HS-5 (cell line): ENCODE measurements at places on chromosomes 3 and 15.

DNA sequence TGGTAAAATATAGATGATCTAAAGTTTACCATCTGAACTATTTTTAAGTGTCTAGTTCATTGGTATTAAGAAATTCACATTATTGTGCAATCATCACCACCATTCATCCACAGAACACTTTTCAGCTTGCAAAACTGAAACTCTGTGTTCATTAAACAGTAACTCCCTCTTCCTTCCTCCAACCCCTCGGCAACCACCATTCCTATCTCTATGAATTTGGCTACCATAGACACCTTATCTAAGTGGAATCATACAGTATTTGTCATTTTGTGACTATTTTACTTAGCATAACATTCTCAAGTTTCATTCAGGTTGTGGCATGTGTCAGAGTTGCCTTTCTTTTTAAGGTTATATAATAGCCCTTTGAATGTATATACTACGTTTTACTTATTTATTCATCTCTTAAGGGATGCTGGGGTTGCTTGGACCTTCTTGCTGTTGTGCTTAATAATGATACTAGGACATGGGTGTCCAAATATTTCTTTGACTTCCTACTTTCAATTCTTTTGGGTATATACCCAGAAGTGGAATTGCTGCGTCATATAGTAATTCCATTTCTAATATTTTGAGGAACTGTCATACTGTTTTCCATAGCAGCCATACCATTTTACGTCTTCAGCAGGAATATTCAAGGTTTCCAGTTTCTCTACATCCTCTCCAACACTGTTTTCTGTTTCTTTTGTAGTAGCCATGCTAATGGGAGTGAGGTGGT, 20.9 kb downstream of the KAT2B start:
- no peak for DNase-seq

DNA sequence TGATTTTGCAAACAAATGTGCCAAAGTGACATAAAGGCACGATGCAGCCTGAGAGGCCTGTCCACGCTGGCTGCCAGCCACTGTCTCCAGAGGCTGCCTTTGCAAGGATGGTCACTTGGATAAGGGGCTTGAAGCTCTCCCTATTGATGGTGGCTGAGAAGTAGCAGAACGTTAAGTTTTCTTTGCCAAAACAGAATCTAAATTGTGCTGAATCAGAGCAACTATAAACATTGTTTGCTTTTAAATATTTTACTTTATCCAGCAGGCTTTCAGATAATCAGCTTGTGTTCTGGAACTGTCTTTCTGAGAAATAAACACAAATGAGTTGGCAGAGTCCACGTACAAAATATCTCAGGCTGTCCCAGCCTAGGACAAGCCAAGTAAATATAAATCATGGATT, 23.8 kb upstream of the CNBP start:
- no peak for DNase-seq

GRCh38 chr3:69880069-69880640, 119.4 kb upstream of the SAMMSON start:
- no peak for DNase-seq

DNA sequence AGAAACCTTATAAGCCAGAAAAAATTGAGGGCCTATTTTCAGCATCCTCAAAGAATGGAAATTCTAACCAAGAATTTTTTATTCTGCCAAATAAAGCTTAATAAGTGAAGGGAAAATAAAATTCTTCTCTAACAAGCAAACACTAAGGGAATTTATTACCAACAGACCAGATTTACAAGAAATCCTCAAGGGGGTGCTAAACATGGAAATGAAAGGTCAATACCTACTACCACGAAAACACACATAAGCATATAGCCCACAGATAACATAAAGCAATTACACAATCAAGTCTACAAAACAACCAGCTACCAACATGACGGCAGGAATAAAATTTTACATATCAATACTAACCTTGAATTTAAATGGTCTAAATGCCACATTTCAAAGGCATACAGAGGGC, 883.5 kb downstream of the SI start:
- no peak for DNase-seq

GRCh38 chr3:22661121-22661700, 541.9 kb upstream of the UBE2E2 start:
- no peak for DNase-seq

- no peak for DNase-seq
These were observed 586 bp downstream of the TM4SF1 start for GRCh38 chr3:149376718-149377407.

DNA sequence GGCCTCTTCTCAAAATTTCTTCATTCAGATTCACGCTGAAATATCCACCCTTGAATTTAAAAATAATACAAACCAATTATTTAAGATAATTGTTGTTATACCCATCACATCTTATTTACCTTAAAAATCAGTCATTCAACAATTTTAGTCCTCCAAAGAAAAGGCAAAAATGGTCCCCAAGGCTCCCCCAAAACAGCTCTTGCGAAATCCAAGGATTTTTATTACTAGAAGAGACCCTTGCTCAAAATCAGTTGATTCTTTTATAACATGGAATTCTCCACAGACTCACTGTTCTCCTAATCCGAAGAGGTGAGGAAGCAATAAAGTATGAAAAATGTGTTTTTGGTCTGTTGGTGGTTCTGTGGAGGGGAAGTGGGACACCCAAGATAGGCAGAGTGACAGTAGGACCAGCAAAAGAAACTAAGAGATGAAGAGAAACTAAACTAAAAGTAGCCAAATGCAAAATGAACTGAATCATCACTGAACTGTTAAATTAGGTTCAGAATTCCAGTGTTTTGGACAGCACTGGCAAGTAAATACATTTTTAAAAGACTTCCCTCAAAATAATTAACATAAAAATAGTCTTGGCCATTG, 19.1 kb upstream of the PLCH1 start:
- DNase-seq = no peak

GRCh38 chr3:73493543-73494308, 131.0 kb downstream of the PDZRN3 start:
- peak; percentile 35 for DNase-seq

GRCh38 chr15:42359985-42360384, 684 bp downstream of the CAPN3 start:
- DNase-seq = no peak

DNA sequence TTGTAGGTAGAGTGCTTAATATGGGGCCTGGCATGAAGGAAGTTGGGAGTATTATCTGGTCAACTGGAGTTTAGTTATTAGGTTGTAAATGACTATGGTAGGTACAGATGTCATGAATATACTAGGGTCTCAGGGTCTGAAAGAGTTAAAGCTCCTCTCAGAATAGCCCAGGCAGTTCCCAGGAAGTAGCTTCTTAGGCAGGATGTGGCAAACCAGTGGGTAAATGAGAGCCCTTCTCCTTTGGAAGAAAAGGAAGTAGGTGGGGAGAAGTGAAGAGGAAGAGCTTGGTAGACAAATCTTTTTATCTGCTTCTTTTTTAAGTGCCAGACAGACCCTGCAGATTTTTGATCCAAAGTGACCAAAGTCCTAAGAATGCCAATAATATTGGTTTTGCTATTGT, 24.5 kb downstream of the MAP2K1 start:
- DNase-seq = no peak

DNA sequence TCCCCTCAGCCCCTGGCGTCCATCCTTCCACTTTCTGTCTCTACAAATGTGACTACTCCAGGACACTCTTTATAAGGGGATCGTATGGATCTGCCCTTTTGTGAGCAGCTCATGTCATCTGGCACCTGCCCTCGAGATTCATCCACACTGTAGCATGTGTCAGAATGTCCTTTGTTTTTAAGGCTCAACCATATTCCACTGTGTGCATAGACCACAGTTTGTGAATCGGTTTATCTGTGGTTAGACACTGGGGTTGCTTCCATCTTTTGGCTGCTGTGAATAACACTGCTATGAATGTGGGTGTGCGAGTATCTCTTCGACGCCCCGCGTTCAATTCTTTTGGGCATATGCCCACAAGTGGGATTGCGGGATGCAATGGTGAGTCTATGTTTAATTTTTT, 167.9 kb downstream of the NUP210 start:
- no peak for DNase-seq

- no peak for DNase-seq
These were observed 3.0 kb upstream of the CSRNP1 start for GRCh38 chr3:39156421-39156820.

DNA sequence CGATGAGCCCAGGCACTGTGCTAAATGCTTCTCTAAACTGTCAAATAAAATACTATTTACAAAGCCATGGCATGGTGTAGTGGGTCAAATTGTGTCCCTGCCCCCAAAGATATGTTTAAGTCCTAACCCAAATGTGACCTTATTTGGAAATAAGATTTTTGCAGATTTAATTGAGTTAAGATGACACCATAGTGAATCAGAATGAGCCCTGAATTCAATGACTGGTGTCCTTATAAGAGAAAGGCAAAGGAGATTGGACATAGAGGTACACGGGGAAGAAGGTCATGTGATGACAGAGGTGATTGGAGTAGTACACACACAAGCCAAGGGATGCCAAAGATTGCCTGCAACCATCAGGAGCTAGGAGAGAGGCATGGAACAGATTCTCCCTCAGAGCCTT, 121.6 kb upstream of the VEPH1 start:
- DNase-seq = no peak

DNA sequence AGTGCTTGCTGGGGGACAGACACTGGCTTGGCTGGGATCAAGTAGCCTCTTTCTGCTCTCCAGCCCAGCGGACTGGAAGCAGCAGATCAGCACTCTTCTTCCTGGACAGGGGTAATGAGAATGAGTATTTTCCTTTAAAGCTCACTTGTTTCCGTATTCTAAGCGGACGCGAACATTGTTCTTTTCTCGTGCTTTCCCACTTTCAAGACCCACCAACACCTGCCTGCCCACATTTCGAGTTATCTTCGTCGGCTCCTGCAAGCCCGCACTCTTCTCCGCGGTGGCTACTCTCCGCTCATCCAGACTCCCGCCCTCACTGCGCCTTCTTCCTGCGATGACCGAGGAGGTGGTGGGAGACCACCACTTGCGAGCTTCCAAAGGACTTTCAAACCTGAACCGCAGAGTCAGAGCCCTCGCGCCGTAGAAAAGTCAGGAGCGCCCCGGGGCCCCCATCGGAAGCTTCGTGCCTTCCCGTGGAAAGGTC, 1.6 kb upstream of the PPM1L start:
- DNase-seq = peak; percentile 5

DNA sequence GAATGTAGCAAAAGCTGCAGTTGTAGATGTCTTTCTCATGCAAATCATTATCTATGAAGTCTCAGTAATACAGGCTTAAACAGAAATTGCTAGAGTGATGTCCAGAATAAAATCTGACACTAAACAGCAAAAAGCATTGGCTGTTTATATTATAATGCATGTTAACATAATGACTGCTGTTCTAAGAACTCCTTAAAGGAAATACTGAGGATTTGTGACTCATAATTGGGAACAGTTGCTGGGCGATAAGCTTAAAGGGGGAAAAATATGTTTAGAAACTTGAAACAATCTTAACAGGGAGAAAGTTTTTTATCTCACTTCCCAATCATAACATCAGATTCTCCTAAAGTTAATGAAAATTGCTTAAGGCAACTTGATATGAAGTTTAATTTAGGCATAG, 17.5 kb downstream of the TIPARP start:
- DNase-seq = peak; percentile 68

GRCh38 chr3:24968036-24968435, 460.0 kb upstream of the RARB start:
- no peak for DNase-seq
